NCI-H2171 (cell line): ENCODE measurements at places on chromosomes 6 and 20.

GRCh38 chr20:40678286-40678875, 10.7 kb downstream of the MAFB start:
- DNase-seq = no peak

GRCh38 chr6:138455746-138456400, 43.4 kb downstream of the NHSL1 start:
- DNase-seq = no peak

DNA sequence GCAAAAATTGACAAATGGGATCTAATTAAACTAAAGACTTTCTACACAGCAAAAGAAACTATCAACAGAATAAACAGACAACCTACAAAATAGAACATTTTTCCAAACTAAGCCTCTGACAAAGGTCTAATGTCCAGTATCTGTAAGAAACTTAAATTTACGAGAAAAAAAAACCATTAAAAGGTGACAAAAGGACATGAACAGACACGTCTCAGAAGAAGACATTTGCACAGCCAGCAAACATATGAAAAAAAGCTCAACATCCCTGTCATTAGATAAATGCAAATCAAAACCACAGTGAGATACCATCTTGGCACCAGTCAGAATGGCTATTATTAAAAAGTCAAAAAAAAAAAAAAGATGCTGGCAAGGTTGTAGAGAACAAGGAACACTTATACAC, 70.6 kb upstream of the GRIK2 start:
- DNase-seq = no peak

GRCh38 chr6:130697271-130697994, 129.8 kb upstream of the SMLR1 start:
- no peak for DNase-seq

- peak; percentile 37 for DNase-seq
Observed at GRCh38 chr6:87922947-87923330, 124.7 kb upstream of the SPACA1 start.

DNA sequence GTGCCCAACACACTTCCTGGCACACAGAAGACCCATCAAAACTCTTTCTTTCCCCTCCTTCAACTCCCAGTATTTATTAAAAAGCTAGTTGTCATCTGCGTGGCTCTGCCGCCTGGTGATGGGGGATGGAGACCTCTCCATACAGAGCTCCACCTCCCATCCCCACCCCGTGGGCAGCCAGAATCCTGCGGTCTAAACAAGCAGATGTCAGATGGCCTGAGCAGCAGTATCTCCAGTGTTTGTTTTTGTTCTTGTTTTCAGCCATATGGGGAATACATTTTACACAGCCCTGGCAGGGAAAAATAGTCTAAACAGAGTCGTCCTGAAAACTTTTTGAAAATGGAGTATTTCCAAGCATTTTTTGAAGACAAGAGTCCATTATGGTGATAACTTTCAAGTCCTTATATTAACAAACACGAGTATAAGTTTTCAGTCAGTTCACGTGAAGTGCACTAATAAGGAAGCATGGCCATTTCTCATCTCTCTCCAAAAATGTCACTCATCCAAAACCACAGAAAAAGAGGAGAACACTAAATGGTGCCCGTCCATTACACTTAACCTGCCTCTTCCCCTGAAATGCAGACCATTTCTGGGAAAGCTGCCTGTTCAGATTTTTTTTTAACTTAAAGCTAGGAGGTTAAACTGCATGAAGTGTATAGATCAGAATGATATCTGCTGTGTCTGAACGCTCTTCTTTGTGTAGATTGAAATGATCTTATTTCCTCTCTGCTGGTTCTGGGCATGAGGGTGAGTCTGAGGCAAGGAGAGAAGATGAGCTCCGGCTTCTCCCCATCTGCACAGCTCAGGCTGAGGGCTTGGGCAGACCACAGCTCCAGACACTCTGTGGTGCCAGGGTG, 91.0 kb downstream of the TCP11 start:
- peak; percentile 44 for DNase-seq

DNA sequence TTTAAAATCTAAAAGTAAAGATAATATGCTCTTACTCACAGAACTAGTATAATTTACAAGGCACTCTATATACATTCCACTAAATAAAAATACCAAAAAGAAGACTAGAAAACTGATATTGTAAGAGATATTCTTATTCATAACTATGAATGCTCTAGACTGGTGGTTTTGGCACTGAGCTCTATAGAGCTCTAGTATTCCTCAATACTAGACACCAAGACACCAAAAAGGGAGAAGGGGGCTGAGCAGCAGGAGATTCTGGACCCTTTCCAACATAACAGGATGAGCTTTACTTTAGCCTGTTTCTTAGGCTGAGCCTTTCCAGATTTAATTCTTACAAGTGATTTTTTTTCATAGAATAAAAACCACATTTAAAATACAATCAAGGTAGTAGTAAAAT, 173.6 kb downstream of the COL21A1 start:
- no peak for DNase-seq

DNA sequence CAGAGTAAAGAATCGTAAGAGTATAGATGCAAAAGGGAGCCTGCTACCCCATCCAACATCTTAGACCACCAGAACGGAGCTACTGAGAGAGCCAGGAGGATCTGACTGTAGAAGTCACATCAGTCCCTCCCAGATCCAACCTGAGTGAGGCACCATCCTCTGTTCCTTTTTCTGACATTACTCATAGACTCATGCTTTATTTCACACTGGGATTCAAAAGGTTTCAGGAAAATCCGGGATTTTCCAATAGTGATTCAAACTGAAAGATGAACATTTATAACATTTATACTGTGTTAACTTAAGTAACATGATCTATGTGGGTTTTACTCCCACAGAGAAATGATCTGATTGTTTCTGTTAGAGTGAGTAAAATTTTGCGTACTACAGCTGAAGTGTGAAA, 868.6 kb upstream of the GJE1 start:
- no peak for DNase-seq

DNA sequence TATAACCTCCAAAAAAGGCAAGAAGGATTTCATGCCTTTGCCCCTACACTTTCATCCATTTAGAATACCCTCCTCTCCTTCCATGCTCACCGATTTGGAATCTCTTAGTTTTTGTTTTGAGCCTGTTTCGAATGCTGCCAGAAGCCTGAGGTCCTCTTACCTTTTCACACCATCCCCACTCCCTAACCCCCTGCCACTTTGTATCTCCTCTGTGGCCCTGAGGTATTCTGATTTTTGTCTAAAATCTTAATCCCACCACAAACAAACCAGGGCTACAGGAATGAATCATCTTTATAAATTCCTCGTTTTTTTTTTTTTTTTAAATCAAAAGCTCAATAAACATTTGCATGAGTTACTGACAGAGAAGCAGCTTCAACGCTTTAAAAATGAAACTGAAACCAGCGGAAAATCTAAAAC, 1.6 kb upstream of the RPS12 start:
- DNase-seq = no peak

- no peak for DNase-seq
Observed at GRCh38 chr6:142251930-142252445, 49.8 kb upstream of the ADGRG6 start.

GRCh38 chr6:96913621-96914020, 10.9 kb upstream of the KLHL32 start:
- no peak for DNase-seq

DNA sequence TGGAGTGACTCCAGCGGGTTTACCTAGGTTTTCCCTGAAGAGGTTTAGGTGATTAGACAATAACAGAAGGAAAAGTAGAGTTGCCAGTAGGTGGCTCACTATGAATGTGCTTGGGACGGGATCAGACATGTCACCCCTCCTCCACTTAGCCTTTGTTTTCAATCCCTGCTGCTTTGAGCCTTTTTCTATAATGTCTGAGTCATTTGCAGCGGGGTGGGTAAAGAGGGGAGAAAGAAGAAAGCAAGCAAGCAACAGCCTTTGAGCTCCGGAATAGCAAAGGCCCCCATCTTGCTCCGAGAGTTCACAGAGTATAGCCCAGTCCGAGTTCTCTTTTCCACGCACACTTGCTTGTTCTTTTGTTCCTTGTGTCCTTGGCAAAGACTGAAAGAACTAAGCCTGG, 129.1 kb downstream of the PACRG start:
- peak; percentile 86 for DNase-seq

DNA sequence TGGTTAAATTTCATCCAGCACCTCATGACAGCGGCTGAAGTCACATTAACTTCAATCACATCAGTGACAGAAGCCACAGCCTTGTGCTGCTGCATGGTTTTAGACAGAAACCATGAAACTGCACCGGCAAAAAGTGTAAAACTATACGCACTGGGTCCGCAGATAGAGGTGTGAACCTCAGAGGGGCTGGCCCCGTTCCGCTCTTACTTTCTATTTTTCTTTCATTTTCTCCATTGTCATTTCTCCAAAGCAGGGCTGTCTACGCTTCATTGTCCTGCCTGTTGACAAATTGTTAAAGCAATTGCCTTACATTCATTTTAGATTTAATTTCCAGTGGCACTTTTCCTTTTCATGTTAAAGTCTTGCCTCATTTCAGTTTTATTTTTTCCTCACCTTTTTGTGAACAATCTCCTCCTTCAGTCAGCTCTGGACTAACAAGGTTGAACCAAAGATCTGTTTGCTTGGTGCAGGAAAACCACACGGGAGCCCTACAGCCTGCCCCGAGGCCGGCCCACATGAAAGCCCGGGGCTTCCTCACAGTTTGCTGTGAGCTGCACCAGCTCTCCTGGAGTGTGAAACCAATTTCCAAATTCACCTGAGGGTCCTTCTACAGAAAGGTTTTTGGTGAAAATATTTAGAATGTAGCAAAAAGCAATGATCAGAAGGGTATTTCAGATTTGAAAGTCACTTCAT, 63.7 kb downstream of the PRR18 start:
- DNase-seq = no peak

- peak; percentile 38 for DNase-seq
Observed at GRCh38 chr6:4844108-4844507, 67.9 kb downstream of the CDYL start.

GRCh38 chr20:35120012-35120701, 27.0 kb downstream of the EDEM2 start:
- DNase-seq = no peak

GRCh38 chr20:35039846-35040489, 52.6 kb downstream of the TRPC4AP start:
- no peak for DNase-seq

DNA sequence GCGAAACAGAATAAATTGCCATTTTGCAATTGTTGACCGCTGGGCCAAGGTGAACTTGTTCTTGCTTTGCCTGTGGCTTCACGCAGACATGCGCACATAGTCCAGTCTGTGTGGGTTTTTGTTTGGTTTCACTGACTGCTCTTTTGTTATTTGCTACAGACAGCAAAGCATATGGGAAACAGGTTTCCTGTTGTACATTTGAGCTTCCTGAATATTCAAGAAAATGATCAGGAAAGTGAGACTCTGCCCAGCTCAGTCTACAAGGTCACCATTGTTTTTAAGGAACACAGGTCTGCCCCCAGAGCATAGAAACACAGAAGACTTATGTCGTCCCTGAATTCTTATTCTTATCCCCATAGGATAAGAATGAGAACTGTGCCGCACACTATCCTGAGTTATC, 55.6 kb downstream of the SASH1 start:
- DNase-seq = no peak

GRCh38 chr20:10060226-10060625, 25.4 kb downstream of the ANKEF1 start:
- DNase-seq = peak; percentile 99

- no peak for DNase-seq
Observed at GRCh38 chr6:31727034-31727716, 1.9 kb downstream of the DDAH2 start.

GRCh38 chr6:137928286-137928685, 61.2 kb downstream of the TNFAIP3 start:
- no peak for DNase-seq

GRCh38 chr6:2827142-2827541, 14.5 kb downstream of the SERPINB1 start:
- no peak for DNase-seq

GRCh38 chr6:12923644-12924235, 207.2 kb downstream of the PHACTR1 start:
- DNase-seq = no peak

DNA sequence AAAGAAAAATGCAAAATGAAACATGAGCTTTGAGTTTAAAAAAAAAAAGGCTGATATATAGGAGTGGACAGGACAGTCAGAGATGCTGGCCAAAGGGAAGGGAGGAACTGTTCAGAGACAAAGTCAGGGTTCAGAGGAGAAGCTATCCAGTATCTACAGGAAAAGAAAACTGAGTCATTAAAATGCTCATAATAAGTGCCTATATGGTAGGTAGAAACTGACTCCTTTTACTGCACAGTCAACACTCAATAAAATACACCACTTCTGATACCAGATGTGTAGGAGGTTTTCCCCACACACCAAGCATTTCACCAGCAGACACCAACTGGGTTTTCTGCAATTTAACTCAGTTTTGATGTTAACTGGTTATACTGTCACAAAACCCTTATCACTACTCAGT, 32.9 kb downstream of the FRK start:
- DNase-seq = no peak

DNA sequence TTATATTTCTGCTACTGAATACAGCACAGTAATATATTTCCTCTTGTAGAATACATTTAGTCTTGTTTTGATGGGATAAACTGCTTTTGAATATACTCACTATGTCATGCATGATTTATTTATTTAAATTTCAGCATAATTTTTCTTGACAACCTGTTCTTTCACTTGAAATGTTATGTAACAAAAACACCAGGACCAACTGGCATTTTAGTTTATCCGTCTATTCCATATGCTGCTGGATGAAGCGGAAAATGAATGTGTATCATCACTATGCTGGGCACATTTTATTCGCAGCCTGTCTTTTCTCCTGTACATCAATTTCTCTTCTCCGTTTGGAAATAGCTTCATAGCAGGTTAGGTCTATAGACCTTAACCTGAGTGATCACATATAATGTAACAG, 206.8 kb upstream of the PLCB4 start:
- peak; percentile 30 for DNase-seq

DNA sequence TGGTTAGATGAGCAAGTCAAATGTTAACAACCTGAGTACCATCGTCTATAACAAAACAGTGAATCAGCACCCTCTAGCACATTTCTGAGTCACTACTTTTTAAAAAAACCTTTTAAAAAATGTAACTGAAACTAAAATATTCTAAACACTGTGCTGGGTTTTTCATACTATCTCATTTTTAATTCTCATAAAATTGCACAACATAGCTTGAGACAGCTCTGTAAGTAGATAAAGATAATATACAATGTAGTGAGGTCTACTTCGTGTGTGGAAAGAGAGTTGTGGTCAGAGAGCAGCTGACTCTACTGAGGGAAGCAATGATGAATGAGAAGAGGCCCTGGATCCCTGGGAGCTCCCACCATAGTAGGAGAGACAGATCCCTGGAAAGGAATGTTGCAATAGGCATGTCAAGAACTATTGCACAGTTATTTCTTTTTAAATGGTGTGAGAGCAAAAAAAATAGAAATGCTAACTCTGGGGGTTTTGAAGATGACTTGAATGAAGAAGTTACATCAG, 13.6 kb upstream of the CALHM6 start:
- no peak for DNase-seq

GRCh38 chr6:125201961-125202729, 48.6 kb downstream of the TPD52L1 start:
- DNase-seq = no peak

GRCh38 chr6:144715344-144715743, 430.2 kb downstream of the UTRN start:
- DNase-seq = no peak

GRCh38 chr6:37357860-37358259, 4.1 kb downstream of the RNF8 start:
- no peak for DNase-seq

- DNase-seq = no peak
Observed at GRCh38 chr20:44884907-44885391, 556 bp upstream of the YWHAB start.

GRCh38 chr20:37341632-37342031, 4.3 kb upstream of the SRC start:
- no peak for DNase-seq

- DNase-seq = no peak
Observed at GRCh38 chr20:57851796-57852195, 142.0 kb upstream of the PMEPA1 start.
